ENCODE measurements at places on chromosomes 7 and 10.

DNA sequence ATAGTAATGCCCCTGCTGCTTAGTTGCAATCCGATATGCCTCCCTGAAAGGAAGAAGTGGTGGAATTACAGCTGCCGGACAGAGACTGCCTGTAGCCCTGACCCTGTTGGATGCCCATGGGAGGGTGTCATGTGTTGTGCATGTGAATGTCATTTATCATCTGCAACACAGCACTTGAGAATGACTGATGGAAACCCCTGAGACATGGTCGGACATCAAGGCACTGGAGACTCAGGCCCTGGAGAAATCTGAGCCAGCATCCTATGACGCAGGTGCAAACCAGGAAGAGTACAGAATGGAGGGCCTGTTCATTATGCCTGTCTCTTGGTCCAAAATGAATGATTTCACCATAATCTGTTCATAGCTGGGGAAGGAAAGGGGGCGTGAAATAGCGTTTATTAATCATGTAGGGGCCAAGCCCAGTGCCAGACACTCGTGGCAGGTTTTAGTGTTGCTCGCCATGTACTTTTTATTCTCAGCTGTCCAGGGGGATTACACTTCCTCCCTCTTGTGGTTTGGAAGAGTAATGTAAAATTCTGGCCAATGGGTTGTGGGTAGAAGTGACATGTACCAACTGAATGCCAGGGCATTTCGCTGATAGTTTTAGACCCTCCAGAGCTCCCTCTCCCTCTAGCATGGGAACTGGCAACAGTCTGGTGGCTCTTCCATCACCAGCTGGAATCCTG lies 23.0 kb upstream of the LEP start:
- no peak for DNase-seq

- no peak for DNase-seq
Measured at GRCh38 chr10:56319386-56319785, 41.7 kb downstream of the ZWINT start.

- DNase-seq: no peak
Measured at GRCh38 chr7:106126170-106126938, 14.2 kb upstream of the SYPL1 start.

GRCh38 chr7:151921451-151921850 lies 34.8 kb upstream of the GALNTL5 start:
- no peak for DNase-seq

DNA sequence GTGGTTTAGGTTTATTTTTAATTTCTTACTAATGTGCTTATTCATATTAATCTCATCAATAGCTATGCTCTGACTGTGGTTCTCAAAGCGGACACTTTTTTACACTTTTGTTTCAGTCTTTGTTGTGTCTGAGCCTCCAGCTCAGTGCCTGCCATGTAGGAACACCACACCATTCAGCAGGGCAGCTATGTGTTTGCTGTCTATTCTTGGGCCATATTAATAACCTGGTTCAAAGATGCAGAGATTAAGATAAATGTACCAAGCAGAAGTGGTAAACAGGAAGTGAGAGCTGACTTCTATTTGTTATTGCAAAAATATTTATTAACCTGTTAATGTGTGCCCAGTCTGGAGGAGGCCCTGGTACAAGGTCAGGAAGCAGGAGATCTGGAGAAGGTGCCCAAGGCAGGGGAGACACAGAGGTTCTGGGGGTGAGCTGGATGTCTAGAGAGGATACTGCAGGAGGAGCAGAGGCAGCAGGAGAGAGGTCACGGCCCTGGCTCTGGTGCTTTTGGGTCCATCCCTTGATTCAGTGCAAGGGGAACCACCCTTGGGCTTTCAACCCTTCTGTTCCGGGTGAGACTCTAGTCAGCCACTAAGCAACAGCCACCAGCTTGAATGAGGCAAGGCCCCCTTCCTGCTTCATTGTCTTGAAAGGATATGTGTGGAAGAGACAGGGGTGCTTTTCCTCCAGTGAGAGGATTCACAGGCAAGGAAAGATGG lies 1.9 kb downstream of the TBXAS1 start:
- no peak for DNase-seq

GRCh38 chr10:29535778-29536453 lies 98.9 kb downstream of the SVIL start:
- DNase-seq: no peak

GRCh38 chr10:62019013-62019684 lies 117.7 kb downstream of the ARID5B start:
- no peak for DNase-seq

DNA sequence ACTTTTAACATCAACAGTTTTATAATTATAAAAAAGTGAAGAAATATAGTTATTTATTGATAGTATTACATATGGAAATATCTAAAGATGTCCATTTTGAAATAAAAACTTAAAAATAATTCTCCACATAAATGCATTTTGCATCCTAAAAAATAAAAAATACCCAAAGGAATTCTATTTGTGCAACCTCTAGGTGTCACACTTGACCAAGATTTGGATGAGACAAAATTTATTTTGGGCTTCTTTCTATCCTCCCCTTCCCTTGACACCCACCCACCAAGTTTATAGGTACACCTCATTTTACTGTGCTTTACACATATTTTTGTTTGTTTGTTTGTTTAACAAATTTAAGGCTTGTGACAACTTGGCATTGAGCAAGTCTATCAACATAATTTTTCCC lies 3.3 kb upstream of the THSD7A start:
- no peak for DNase-seq

- DNase-seq: no peak
Measured at GRCh38 chr10:99449023-99449422, 18.6 kb upstream of the GOT1 start.

DNA sequence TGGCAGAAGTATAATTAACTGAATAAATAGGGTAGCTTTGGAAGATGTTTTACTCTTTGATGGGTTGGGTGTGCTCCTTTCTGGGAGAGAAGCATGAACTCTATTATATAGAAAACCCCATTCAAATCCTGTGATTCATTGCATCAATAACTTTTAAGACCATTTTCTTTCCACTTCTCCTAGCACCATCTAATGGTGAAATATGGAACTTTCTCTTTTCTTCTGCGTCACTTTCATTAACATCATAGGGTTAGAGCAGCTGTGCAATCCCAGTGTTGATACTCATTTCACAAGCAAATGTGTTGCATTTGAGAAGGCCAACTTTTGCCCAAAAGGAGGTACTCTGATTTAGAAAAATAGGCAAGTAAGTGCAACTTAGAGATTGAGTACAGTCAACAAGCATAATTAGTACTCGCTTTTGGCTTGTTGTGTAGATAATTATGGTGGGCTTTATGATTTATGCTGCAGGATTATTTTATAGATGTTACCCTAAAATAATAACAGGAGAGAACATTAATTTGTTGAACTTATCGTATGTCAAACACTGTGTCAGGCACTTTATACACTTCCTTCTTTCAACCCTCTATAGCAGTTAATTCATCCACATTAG lies 92.9 kb downstream of the CPED1 start:
- DNase-seq: no peak

DNA sequence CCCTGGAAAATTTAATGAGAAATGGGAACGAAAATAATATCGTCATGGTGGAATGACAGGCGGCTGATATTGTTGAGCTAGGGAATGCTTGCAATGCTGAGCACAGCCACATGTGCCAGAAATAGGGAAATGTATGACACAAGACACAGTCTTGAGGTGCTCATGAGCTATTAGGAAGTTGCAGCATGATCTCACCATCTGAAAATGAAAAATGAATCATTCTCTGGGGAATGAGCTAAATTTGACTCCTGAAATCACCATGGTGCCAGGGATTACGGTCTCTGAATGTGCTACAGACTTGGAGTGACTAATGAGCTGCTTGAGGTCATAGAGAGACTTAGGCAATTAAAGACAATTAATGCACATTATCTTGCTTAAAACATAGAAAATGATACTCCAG lies 845.0 kb downstream of the CNTNAP2 start:
- DNase-seq: no peak

GRCh38 chr7:33762911-33763306 lies 142.4 kb upstream of the BMPER start:
- no peak for DNase-seq

- DNase-seq: no peak
Measured at GRCh38 chr7:33854801-33855350, 50.5 kb upstream of the BMPER start.

GRCh38 chr7:128792471-128793180 lies 858 bp downstream of the CCDC136 start:
- no peak for DNase-seq

GRCh38 chr10:123988694-123989093 lies 97.1 kb upstream of the CPXM2 start:
- no peak for DNase-seq

DNA sequence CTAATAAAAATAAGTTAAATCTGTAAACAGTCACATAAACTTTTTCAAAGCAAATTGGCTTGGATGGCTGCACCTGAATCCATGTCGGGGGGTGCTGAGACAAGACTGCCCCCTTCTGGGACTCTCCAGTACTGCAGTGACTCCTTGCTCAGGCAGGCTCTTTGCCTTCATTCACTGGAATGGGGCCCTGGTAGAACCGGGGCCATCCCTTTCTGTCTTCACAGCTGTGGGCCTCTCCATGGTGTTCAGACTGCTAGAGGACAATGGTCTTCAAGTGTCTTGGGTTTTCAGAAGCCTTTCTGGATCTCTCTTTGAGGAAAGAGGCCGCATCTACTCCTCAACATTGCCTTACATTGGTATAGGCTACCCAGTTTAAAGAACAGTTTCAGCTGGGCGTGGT lies 16.1 kb upstream of the IMPDH1 start:
- peak; percentile 35 for DNase-seq

DNA sequence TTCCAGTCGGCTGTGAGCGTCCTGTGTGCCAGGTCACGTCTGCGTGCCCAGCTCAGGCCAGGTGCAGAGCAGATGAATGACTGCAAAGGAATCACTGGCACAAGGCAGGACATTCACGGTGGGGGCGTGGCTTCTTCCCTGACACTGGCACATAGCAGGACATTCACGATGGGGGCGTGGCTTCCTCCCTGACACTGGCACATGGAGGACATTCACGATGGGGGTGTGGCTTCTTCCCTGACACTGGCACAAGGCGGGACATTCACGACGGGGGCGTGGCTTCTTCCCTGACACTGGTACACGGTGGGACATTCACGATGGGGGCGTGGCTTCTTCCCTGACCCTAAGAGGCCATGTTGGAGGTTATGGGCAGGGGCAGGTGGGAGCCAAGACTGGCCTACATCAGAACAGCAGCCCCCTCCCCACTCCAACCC lies 64.3 kb downstream of the MYL10 start:
- no peak for DNase-seq

DNA sequence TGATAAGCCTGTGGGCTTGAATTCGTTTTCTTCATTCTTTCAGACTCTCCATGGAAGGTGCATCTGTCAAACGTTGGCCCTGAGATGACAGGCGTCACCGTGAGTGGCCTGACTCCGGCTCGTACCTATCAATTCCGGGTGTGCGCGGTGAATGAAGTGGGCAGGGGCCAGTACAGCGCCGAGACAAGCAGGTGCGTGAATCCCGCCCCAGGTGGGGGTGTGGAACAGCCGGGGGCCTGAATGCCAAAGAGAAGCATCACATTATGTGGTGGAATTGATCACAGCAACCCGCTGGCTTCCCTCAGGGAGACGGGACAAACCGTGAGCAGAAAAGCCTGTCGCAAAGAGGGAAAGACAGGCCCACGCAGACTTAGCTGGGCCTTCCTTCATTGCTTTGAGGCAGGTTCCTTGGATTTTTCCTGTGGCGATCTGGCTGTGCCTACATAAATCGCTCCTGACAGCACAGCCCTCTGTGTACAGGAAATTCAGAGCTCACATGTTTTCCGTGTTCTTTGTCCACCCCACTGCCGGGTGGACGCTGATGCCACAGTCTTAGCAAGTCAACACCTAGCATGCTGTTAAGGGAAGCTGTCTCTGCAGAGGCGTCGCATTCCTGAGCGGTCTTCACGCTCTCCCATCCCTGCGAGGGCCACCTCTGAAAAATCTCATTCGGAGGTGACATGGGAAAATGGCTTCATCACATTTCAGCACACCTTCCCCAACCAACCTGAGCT lies 671.0 kb upstream of the FOXK1 start:
- DNase-seq: no peak

DNA sequence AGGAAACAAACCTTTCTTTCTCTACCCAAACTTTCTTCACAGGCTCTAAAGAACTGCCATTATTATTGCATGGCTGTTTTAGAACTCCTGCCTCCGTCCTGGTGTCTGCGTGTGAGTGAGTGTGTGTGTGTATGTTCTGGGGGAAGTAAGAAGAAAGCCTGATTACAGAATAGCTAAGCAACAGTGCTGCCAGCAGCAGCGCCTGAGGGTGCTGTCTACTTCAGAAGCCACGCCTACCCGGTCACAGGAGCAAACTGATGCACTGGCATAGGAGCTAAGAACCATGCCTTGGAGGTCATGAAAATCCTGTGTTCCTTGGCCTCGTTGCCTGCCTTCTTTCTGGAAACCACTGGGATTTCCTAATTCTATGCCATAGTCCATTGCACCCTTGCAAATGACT lies 25.2 kb downstream of the LIPK start:
- no peak for DNase-seq

DNA sequence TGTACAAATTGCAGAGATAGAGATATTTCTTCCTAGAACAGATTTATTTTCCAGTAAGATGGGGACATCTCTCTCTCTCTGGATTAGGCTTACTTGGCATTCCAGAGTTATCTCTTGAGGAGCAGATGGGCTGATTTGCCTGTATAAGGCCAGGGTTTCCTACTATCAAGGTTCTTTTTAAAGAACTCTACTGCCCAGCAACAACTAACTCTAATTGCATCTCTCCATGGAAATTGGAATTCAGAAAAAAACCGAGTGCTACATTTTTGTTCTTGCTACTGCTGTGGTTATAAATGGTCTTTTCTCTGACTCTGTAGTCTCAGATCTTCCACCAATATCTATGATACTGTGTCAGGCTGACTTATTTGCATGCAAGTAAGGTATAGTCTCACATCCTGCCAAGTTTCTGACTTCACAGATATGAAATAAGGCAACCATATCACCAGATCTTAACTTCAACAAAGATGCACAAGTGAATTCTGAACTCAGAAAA lies 161.1 kb downstream of the CRPPA start:
- no peak for DNase-seq

GRCh38 chr7:38481401-38481800 lies 149.8 kb downstream of the AMPH start:
- no peak for DNase-seq
